ENCODE measurements at places on chromosomes 7 and 10.

DNA sequence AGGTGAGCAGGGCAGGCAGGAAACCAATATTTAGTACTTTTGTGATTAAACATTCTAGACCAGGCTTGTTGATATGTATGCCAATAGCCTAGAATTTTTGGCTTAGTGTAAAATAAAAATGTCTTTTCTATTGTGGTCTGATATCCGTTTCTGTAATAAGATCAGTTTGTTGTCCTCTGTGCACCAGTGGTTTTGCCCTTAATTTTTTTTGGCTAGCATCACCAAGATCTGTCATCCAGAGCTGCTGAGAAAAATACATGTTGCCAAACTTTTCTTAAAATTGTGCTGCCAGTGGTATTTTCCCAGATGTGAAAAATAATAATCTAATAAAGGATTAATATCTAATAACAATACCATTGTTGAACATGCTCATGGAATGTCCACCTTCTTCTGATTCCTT, 115.6 kb downstream of the TWIST1 start:
- DNase-seq: peak; percentile 39

DNA sequence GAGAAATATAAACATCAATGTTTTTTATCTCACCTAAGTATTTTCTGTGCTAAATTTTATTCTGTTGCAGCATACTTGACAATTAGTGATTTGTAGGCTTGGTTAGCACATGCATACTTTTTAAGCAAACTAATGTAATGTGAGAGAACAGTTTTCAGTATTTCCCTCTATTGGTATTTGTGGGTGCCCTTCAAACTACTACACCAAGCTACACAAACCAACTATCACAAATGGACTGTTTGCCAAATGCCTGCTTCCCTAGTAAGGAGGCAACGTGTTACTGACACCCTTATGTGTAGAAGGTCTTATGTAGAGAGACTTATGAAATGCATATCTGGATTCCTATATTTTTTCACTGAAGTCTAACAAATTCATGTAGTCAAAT, 98.4 kb upstream of the FZD1 start:
- DNase-seq: peak; percentile 45

- DNase-seq: peak; percentile 92
Measured at GRCh38 chr7:105589356-105590077, 8.2 kb upstream of the EFCAB10 start.

- no peak for DNase-seq
Measured at GRCh38 chr10:109277456-109277855, 645.9 kb downstream of the XPNPEP1 start.

DNA sequence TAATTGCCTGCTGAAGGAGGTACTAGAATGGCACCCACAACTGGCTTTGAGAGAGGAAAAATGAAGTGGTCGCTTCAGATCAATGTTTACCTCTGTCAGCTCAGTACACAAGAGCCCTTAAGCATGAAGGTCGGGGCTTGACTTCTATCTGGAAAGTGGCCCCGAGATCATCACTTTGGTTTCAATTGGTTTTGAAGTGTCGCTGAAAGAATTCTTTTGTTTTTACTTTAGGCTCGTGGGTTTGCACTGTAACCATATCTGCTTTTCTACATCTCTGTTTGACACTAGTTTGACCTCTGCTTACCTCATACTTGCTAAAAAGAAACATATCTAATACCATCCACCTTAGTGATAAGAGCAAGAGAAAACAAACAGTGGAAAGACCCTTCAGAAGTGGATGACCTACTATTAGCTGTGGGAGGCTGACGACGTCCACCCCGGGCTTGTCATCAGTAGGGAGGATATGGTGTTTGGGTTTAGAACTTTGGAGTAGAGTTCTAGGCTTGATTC, 361.8 kb downstream of the GATA3 start:
- no peak for DNase-seq

DNA sequence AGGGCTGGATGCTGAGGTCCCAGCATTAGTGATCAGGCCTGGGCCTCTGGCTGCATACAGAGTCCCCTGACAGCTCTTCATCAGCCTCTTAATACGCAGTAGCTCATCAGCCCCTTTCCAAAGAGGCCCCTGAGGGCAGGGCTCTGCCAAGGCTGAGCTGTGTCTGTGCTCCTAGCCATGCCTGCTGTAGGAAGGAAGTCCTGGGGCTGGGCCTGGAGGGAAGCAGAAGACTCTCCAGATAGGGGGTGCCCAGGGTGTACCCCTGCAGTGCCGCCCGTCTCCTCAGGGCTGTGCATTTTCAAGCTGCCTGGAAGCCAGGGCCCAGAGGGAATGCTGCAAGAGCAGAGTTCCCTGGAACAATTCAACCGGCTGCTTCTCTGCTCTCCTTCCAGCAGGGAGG, 7.3 kb upstream of the RET start:
- DNase-seq: no peak

DNA sequence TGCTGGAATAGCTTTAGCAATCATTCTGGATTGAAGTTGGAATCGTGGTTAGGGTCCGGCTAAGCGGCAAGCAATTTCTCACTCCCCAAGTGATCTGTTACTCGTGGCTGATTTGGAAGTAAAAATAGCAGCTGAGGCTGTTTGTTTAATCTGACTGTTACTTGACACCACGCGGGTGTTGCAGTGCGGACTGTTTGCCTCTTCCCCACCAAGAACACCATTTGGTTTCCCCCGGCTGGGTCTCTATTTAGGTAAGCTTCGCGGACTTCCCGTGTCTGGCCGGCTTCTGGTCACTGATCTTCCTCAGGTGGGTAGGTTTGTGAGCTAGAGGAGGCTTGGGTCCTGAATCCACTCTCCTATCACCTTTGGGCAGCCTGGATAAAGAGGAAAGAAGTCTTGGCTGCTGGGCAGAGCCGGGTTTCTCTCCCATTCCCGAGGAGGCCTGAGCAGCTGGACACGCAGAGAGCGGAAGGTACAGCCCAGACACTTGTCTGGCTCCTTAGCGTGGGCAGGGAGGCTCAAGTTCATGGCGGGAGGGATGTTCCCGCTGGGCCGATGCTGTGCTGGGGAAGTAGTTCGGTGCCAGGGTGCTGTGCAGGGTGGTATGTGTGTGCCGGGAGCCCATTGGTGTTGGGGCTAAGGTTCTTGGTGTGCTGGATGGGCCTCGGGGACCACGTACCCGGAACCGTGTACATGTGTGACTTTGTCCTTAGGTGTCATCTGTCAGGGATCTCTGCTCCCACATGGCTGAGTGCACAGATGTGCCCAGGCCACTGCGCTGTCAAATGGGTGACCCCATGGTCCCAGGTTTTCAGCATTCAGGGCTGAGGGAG, at the start of gene C10orf71:
Gene C10orf71 (plus strand): TSS at position 188 of the 833 bp plus-strand sequence. CDS start 23,376 bp downstream, outside the sequence.
- no peak for DNase-seq

GRCh38 chr10:12241810-12242529, 46.0 kb downstream of the CDC123 start:
- DNase-seq: no peak

DNA sequence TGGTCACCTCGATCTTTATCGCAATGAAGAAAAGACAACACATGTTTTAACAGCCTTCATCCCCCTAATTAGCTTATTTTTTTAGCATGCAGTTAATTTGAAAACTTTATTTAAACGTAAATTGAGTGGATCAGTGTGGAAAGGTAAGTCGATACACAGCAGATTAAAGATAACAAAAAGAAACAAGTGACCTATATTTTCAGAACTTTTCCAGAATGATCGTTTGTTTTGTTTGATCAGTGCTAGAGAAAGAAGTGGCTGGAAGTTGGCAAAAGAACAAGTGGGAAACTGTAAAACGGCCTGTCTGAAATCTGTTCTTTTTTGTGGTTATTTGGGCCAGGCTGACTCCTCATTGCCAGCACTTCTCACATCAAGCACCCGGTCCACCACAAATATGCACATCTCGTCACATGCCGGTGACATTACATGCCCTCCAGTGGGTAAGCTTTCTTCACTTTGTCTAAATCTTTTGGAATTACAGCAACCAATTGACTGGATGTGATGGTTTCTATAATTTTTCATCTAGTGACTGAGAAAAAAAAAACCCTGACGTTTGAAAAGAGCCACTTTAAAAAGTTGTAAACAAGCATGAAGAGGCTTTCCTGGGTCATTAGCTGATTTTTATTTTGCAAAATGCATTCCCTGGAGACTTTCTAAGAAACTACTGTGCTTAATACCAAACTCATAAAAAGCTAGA, 33.2 kb downstream of the C7orf33 start:
- peak; percentile 42 for DNase-seq

GRCh38 chr7:149869867-149870266, 3.9 kb upstream of the ATP6V0E2 start:
- DNase-seq: no peak

DNA sequence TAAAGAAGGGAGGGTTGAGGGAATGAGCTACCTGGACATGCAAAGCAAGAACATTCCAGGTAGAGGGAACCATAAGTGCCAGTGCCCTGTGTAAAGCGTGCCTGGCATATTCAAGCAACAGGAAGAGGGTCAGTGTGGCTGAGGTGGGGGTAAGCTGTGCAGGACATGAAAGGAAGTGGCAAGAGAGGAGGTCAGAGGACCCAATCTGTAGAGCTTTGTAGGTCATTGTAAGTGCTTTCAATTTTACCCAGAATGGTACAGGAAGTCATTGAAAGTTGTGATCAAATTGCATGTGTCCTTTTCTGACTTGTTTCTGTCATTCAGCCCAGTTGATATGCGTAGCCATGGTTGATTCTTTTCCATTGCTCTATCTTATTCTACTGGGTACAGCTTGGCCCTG, 156.6 kb downstream of the NOC3L start:
- no peak for DNase-seq

DNA sequence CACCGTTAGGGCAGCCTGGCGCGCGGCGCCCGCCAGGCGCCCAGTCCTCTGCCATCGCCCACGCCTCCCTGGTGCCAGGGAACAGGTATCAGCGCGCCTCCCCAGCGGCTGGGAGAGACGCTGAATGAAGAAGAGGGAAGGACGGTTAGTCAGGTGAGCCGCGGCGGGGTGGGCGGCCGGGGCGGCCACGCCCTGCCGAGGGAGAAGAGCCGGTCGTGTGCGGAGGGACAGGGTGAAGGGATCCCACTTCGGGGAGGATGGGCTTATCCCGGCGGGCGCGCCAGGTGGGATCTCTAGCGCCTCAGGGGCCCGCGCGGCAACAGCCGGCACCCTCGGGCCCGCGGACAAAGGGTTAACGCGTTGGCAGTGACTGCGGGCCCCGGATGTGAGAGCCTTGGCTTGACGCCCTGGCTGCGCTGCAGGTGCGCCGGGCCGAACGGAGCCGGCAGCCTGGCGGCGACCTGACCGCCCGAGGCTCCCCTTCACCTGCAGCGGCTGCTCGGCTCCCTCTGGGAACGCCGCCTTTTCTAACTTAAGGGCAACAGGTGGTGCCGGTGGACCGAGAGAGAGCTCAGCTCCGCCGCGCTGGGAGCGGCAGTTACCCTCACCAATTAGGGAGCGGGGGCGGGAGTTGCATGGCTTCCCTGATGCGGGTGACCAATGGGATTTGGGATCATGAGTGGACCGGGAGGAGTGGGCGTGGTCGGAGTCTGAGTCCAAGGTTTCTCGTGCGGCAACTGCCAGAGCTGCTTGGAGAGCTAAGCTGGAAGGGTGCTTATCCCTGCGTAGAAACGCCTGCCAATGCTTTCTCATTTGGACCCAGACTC, at the start of gene ARL4A:
Gene ARL4A (plus strand): TSS at position 743 of the 827 bp plus-strand sequence. CDS start 622 bp downstream, outside the sequence.
- peak; percentile 100 for DNase-seq

- no peak for DNase-seq
Measured at GRCh38 chr7:1022801-1023465, 21.4 kb upstream of the GPR146 start.

DNA sequence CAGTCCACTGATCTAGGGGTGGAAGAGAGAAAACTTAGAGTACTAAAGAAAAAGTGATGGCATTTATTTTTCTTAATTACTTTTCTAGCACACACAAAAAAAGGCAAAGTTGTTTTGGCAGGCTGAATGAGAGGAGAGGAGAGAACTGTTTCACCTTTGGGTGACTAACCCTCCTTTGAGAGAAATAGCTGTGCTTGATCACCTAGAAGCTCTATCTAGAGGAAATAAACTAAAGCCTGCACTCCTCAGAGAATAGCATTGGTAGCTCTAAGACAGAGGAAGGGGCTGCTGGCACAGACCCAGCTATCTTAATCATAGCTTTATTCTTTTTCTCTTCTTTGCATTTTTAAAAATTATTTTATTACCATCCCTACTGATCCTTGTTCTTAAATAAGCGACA, 6.3 kb downstream of the TMEM243 start:
- DNase-seq: no peak

Measured in adipocyte (in vitro differentiated cells).